ENCODE measurements at places on chromosomes 5 and 9.

- no peak for DNase-seq
Measured at GRCh38 chr9:71721855-71722254, 46.5 kb downstream of the CEMIP2 start.

DNA sequence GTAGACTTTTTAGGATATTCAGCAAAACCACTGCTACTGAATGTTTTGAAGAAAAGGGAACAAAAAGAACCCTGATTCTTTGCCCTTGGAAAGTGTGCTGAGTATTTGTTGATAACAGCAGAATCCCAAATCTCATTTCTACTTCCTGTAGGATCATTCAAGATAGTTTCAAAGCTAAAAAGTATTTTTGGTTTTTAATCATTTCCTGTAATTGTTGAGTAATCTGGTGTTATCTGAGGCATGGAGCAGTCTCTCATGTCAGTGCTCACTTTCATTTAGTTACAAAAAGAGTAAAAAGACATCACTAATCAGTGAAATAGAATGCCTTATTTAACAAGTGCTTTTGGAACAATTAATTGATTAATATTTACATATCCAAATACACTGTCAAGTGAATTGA, 56.1 kb downstream of the ITGA2 start:
- DNase-seq, result no peak

DNA sequence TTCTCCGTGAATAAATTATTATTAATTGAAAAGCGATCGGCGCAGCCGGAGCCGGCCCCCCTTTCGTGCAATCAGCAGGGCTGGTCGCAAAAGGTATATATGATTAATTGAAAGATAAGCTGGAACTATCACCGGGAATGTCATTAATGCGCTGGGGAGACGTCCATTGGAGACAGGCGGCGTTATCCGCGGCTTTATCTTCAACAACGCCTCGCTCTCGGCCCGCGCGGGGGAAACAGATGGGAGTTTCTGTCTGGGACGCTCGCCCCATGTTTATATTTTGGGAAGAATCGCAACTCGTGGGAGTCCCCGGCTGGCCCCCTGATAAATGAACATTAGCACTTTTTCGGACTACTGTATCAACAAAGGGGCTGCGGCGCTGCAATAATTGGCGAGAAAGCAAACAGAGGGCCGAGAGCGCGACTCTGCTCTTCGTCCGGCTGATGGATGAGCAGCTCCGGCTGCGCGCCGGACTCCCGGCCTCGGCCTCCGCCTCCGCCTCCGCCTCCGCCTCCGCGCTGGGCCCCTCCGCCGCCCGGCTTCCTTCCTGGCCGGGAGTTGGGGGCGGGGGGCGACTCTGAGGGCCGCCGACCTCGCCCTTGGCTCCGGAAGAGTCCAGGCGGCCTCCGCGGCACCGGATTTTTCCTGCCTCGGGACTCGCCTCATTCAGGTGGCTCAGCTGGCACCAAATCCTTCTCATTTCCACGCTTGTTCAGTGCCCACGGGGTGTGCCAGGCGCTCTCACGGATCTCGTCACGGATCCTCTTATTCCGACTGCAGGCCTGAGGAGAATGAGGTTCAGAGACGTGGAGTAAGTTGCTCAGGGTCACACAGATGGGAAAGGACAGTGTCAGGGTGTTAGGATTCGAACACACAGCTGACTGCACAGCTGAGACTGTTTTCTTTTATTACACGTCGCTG, 3.6 kb upstream of the NKX2-5 start:
- DNase-seq, result no peak

GRCh38 chr9:36100532-36100931, 36.0 kb upstream of the GLIPR2 start:
- no peak for DNase-seq

DNA sequence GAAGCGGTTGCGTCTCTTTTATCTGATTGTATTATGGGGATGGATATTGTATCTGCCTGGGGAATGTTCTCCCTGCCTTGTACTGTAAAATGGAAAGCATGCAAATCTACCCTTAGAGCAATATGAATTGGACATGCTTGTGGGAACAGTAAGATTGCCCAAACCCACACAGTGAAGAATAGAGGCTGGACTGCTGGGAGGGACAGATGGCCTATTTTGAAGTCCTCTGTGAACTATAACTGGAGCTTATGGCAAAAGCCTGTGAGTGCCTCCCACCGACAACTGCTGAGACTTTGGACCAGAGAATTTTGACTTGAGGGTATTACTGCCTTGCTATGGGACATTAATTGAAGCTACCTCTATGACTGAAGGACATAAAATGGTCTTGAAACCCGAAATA, 168.9 kb downstream of the ERCC6L2 start:
- DNase-seq, result no peak

GRCh38 chr9:8680658-8681057, 881.1 kb upstream of the DMAC1 start:
- no peak for DNase-seq

DNA sequence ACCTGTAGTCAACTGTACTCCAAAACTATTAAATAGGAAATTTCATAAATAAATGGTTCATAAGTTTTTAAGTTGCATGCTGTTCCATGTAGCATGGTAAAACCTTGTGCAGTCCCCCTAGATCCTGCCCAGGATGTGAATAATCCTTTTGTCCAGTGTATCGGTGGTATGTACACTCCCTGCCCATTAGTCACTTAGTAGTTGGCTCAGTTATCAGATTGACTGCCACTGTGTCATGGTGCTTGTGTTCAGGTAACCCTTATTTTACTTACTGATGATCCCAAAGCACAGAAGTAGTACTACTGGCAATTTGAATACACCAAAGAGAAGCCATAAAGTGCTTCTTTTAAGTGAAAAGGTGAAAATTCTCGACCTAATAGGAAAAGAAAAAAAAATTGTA, 134.2 kb downstream of the RNF180 start:
- no peak for DNase-seq
